ENCODE measurements at places on chromosomes 12 and 14.

GRCh38 chr12:64877363-64878004 is 53.0 kb downstream of the TBC1D30 start:
- DNase-seq = no peak

DNA sequence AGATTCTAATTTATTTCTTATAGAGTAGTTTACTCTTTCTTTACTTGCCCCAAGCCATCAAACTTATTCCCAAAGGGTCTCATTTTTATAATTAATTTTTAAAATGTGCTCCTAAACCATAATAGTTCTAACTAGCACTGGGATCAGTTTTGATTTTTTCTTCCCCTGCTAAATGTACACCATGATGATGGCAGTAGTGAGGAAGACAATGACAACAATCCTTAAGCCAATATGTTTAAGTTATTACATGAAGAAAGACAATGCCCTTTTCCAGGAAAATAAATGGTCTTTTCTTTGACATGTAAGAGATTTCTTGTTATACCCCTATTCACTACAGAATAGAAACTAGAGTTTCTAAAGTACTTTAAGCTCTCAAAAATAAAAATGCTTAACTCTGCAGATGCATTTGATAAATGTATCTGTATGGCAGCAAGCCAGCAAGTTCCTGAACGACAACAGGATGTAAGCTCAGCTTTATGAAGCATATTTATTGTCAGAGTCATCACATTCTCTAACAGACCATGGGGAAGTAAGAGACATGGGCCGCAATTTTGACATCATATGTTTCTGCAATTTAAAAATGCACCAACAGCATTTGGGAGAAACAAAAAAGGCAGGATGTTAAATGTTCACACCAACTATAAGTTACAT is 36.0 kb upstream of the SNX6 start:
- peak; percentile 68 for DNase-seq

DNA sequence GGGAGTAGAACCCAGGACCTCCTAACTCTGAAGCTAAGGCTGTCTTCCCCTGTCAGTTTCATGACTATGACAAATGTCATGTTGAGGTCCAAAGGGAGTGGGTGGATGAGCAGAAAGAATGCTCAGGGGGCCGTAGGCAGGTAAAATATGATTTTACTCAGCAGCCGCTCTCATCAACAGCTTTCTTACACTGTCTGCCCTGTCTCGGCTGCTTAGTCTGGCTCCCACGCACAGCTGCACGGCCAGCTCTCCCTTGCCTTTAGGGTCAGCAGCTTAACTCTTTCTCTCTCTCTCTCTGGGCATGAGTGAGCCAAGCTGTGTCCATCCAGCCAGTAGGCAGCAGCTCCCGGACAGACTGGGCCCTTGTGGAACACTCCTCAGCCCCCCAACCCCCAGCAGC is 95.2 kb downstream of the GCH1 start:
- no peak for DNase-seq

GRCh38 chr14:54818201-54819133 is 84.2 kb downstream of the GCH1 start:
- no peak for DNase-seq

DNA sequence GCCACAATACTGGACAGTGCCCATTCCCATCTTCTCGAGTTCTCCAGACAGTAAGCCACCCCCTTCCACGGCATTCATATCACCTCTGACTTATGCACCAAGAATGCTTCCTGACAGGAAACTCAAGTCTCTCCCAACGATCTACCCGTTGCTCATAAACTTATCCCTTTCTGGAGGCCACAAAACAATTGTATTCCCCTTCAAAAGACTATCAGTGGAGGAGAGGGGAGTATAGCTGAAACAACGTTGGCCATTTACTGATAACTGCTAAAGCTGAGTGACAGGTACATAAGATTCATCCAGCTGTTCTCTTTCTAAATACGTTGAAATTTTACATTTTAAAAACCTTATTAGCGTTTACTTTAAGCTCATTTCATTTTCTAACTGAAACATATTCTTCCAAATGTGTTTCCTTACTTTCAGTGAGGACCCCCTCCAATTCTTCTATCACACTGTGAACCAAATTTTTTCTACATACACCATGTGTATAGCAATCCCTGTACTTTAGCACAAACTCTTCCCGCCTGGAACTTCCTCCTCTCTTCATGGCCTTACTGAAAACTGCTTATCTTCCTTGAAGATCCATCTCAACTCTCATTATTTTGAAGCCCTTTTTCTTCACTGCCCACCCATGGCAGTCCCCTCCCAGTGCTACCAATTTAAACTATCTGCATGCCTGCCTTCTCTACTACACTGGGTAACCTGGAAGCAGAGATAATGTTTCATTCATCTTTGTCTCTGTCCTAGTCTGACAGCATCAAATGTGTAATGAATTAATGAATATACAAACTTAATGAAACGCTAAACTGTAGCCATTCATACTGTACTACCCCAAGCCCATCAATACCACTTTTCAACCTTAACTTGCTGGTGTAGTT is 28.8 kb downstream of the ATXN2 start:
- no peak for DNase-seq

- no peak for DNase-seq
These were observed 63.0 kb upstream of the PLEKHA5 start for GRCh38 chr12:19066475-19067001.

DNA sequence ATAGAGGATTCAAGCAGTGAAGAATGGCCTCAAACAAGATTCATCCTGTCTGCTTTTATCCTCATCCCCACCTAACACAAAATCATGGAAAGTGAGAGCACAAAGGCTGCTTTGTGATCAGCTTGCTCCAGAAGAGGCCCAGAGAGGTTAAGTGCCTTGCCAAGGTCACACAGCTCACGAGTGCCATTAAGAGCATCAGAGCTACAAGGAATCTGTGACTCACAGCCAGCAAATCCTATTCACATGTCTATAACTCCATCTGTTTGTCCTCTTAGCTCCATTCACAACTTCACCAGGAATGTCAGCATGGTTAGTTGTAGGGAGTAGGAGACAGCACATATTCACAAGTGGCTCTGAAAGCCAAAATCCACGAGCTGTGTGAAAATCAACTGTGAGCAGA is 79.8 kb downstream of the TTC9 start:
- no peak for DNase-seq

DNA sequence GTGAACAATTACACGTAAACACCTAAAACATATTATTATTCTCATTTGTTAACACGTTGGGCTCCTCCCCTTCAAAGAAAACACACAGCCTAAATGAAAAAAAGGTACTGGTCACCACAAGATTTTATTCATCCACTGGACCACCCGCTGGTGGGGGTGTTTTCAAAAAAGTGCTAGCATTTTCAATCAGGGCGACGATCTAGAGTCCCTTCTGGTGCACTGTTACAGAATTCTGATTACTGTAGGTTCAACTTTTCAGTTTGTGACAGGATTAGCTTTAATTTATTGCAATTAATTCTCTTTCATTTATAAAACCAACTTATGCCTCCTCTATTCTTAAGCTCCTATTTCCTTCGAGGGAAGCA is 443 bp downstream of the MAGOHB start:
- DNase-seq = peak; percentile 31

DNA sequence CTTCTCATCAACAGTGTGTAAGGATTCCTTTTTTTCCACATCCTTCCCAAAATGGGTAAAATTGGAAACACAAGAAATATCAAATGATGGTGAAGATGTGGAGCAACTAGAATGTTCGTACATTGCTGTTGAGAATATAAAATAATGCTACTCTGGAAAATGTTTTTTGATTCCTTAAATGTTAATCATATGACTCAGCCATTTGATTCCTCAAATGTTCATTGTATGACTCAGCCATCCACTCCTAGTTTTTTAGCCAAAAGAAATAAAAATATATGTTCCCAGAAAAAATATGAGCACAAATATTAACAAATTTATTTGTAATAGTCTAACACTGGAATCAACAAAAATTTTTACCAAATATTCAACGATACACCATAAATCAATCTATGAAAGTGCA is 1108.6 kb downstream of the LRFN5 start:
- DNase-seq = no peak

Measured in hematopoietic multipotent progenitor cell treated with erythropoietin and hydrocortisone succinate and interleukin-3 and kit ligand, for 4 days (in vitro differentiated cells).